ENCODE measurements at places on chromosomes 5 and 9. TPM values are rescaled to one million over a fixed set of nuclear protein-coding genes. Genes with fewer than 3 reads are reported as not detected.

Gene TMEFF1
- total RNA-seq = 1.8 TPM

Gene MTAP
- 9.9 TPM for total RNA-seq

Gene NAIP
- total RNA-seq = 0.31 TPM

Gene IFNK
- not detected for total RNA-seq

Gene SLC34A3
- not detected for total RNA-seq

Gene TMEM215
- 0.02 TPM for total RNA-seq

Gene CTSV
- total RNA-seq = 11.6 TPM

Gene ENTPD2
- total RNA-seq = 0.63 TPM

Gene PLAC8L1
- total RNA-seq = 0.26 TPM

Gene LCN6
- total RNA-seq = not detected

Gene ITK
- total RNA-seq = 0.13 TPM

Gene GPR150
- 0.18 TPM for total RNA-seq

Gene LEAP2
- 1.6 TPM for total RNA-seq

Gene ARHGEF28
- total RNA-seq = 14.3 TPM

Gene TRPM6
- 1.3 TPM for total RNA-seq

Gene FAM221B
- not detected for total RNA-seq

Gene SKP2
- total RNA-seq = 18.4 TPM

Gene LIX1
- not detected for total RNA-seq

Gene POLR3G
- 14.7 TPM for total RNA-seq

Gene DNM1
- total RNA-seq = 96.1 TPM

Gene PLK2
- total RNA-seq = 83.3 TPM

Gene FOXI1
- not detected for total RNA-seq

Gene SPINK14
- total RNA-seq = not detected

Gene GADD45G
- total RNA-seq = 0.46 TPM

Gene SLC45A2
- 0.05 TPM for total RNA-seq

Gene ZFP37
- 1.3 TPM for total RNA-seq

Gene PCDHGA8
- 0.06 TPM for total RNA-seq

Gene MLANA
- total RNA-seq = not detected

Gene QRFP
- not detected for total RNA-seq

Gene PCDHA1
- total RNA-seq = 0.10 TPM

Gene GPR107
- 29.6 TPM for total RNA-seq

Gene SNX18
- 4.7 TPM for total RNA-seq

Gene CCDC180
- total RNA-seq = 0.75 TPM

Gene PBX3
- 12.9 TPM for total RNA-seq

Gene SPATA31E1
- total RNA-seq = 0.03 TPM

Gene LCN2
- total RNA-seq = 3.8 TPM
